ENCODE measurements at places on chromosomes 6 and 20.
A peak's percentile ranks its signal among the peaks of the same experiment; 100 is the strongest.

GRCh38 chr6:35294308-35294945 is 3.2 kb upstream of the DEF6 start:
- peak; percentile 70 for DNase-seq

DNA sequence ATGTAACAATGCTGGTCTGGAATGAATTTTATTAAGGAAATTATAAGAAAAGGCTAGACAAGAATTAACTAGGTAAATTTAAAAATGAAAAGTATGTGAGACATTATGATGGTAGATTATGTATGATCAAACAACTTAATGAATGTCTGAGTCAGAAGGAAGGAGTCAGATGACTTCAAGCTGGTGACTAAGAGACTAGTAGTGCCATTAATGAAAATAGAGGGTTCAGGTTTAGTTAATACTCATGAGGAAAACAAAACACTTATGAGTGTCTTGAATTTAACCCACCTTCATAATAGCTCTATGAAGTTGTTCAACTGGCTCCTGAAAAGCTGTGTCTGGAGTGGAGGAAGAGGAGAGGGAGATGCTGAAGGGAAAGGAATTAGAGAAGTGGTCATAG is 256.3 kb downstream of the ADGRB3 start:
- no peak for DNase-seq

DNA sequence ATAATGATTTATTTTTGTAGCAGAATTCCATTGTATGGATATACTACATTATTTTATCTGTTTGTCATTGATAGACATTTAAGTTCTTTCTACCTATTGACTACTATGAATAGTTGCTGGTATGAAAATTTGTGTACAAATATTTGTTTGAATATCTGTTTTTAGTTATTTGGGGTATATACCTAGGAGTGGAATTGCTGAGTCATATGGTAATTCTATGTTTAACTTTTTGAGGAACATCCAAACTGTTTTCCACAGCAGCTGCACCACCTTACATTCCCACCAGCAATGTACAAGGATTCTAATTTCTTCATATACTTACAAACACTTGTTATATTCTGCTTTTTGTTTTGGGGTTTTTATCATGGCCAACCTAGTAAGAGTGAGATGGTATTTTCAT is 56.1 kb upstream of the SDHAF4 start:
- no peak for DNase-seq

DNA sequence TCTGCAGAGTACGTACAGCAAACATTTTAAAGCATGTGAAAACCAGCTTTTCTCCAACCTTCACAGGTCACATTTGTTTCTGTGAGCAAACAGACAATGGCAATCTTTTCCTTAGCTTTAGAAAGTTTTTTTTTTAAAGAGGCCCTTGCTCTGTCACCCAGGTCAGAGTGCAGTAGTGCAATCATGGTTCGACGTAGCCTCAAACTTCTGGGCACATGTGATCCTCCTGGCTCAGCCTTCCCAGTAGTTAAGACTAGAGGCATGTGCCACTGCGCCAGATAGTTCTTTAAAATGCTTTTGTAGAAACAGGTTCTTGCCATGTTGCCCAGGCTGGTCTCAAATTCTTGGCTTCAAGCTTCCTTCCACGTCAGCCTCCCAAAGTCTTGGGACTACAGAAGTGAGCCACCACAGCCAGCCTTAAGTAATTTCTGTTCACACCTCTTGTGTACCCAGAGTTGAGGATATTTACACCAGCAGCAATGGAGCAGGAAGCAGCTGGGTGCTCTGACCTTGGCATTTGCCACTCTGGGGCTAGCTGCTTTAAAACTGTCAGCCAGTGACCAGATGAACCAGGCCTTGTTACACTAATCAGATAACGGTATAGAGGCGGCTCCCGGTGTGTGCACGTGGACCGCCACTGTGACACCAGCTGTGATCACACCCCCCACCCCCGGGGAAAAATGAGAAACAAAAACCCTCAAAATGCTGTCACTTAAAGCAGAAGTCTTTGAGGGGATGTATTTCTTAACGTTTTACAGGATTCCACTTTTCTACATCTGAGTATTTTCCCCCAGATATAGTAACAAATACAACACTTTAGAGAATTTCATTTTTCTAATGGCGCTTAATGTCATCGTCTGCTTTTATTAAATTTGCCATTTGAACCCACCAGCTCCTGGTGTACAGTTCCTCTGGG is 71.3 kb downstream of the AKAP12 start:
- no peak for DNase-seq

DNA sequence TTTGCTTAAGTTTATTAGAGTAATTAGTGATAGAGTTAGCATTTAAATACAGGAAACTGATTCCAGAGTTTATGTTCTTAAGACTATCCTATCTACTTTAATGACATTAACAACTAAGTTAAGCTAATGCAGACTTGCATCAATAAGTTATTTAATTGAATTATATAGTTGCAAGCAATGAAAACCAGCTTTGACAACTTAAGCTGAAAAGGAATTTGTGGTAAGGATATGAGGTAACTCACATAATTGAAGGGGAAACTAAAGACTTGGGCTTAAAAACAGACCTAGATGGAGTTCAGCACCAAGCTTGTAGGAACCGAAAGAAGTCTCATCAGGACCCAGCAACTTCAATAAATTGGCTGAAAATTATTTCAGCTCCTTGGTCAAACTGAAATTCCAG is 222.3 kb downstream of the IBTK start:
- DNase-seq, result no peak

DNA sequence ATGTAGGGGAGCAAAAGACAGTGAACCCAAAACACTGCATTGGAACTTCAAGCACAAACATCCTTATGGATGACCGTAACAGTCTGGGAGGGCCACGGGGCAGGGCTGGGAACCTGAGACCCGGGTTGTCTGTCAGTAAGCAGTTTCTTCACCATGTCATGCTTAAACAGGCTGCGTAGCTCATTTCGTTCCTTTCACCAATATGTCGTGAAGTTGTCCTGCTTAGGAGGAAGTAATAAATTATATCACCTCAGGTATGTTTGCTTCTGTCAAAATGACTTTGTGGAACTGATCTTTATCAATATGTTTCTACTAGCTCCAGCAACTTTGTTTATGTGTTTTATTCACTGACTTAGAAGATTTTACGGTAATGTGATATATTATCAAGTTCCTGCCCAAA is 12.4 kb upstream of the MAK start:
- DNase-seq, result peak; percentile 27

DNA sequence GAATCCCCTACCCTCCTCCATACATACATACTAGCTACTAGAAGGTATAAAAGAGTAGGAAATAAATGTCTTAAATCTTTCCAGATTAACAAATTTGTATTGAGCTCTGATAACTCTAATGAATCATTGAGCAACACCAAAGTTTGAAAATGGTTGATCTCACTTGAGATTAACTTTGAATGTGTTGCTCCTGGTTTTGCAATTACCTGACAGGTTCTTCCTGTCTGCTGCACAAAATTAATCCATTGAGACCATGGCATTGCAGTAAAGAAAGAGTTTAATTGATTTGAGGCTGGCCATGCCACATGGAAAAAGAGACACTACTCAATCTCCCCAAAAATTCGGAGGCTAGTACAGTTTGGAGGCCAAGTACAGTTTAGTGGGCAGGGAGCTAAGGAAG is 21.3 kb upstream of the EZR start:
- DNase-seq, result no peak

- no peak for DNase-seq
These were observed 1420.0 kb upstream of the EYS start for GRCh38 chr6:67127041-67127440.

- DNase-seq, result no peak
These were observed 131.4 kb upstream of the EPHA7 start for GRCh38 chr6:93550551-93551276.

DNA sequence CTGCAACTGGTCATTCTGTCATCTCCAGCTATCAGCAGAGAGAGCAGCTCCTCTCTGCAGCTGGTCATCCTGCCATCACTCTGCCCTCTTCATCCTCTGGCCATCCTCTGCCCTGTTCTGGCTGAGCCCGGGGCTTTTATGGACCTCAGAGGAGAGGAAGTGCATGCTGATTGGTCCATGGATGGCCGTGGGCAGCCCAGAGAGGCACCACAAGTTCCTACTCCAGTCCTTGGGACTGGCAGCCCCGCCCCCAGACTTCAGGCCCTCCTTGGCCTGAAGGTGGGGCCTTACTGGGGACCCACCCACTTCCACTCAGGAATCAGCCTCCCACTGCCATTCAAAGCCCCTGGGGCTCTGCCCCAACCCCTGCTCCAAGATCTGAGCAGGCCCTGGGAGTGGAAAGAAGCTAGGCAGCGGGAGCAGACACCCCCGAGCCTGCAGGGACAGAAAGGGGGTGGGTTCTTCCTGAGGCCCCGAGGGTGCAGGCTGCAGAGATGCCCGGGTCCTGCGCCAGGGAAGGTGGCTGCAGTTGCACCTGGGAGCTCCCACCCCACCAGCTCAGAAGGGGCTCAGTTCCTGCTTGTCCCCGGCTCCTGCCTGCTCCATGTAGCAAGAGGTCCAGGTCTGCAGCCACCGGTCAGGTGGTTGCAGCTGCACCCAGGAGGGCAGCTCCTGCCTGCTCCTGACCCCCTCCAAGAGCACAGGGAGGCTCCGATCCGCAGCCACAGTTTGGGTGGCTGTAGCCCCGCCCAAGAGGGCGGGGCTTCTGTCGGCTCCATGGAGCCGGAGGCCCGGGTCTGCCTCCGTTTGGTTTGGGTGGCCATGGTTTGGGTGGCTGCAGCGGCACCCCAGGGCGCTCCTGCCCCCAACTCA is 34.1 kb upstream of the HMGA1 start:
- no peak for DNase-seq

- peak; percentile 36 for DNase-seq
These were observed 972 bp downstream of the RNF8 start for GRCh38 chr6:37354526-37355384.

DNA sequence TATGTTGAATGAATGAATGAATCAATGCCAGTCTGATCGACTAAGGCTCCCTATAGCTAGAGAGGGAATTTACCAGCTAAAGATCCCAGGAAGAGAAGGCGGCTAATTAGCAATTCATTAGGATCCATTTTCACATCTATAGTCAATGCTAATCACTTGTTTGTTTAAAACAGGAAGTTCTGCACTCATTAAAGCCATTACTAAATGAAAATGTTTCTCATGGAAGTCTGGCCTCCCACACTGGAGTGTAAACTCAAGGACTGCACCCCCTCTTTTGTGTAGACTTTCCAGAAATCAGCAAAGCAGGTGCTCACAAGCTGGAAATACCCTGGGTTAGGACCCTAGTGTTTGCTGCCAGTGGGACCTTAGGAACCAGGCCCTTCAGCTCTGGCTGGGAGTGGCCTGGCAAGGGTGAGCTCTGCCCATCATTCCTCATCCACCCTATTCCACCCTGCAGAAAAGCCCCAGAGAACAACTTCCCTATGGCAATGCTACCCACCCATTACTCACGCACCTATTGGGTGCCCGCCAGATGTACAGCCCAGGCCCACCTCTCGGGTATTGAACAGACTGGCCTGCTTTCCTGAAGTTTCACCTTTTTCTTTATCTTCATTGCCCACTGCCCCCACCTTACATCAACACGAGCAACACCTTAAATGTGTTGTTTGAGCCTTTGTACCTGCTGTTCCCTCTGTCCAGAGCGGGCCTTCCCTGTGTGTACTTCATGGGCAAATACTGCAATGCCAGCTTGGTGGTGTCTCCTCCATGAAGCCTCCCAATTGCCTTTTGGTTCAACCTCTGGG is 60.8 kb downstream of the TTI1 start:
- DNase-seq, result no peak

DNA sequence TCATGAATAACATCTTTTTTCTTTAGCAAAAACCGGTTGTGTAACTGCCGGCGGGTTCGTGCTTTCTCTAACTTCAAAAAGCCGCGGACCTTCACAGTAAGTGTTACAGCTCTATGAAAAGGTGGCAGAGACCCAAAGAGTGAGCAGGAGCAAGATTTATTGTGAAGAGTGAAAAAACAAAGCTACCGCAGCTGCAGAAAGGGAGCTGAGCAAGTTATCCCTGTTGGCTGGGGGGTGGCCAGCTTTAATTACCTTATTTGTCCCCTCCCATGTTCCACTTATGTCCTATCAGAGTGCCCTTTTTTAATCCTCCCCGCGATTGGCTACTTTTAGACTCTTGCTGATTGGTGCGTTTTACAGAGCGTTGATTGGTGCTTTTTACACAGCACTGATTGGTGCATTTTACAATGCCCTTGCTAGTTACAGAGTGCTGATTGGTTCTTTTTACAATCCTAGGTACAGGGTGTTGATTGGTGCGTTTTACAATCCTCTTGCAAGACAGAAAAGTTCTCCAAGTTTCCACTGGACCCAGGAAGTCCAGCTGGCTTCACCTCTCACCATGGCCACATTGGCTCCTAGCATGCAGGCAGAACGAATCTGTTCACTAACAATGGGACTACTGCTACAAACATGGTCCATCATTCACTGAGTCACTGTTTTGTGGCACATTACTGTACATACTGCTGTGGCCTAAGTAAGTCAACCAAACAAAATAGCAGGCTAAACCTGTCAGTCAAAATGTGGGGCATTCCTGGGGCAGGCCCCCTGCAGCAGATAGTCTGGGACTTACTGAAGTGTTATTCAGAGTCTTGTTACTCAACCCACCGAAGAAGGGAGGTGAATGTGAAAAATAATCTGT is 52.8 kb downstream of the MYLIP start:
- DNase-seq, result no peak

DNA sequence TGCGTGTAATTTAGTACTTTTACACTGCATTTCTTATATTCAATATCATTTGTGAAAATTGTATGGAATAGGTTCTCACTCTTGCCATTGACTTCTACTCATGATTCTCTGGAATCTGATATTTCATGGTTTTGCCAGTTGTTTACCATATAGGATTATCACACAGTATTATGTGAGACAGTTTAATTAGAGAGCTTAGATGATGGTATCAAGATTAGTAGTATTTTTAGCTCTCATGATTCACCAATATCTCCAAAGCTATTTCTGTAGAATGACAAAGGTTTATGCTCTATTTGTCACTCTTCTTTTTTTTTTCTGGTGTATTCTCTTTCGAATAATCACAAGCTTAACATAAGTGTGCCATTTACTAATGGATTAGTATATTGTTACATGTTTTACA is 45.9 kb downstream of the EPHA7 start:
- DNase-seq, result no peak

DNA sequence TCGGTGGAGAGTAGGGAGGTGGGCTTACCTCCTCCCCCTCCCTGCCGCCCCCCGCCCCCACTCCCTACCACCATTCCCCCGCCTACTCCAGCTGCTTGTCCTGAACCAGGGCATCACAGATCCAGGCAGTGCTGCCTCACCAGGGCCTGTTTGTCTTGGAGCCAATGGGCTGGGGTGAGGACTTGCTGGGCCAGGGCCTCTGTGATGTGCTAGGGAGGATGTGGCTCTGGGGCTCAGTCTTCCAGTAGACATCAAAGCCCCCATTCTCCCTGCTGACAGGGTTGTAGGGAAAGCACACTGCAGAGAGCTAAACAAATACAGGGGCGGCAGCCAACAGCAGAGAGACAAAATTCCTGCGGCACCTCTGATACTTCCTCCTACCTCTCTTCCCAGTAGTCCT is 48.2 kb upstream of the NXT1 start:
- no peak for DNase-seq

DNA sequence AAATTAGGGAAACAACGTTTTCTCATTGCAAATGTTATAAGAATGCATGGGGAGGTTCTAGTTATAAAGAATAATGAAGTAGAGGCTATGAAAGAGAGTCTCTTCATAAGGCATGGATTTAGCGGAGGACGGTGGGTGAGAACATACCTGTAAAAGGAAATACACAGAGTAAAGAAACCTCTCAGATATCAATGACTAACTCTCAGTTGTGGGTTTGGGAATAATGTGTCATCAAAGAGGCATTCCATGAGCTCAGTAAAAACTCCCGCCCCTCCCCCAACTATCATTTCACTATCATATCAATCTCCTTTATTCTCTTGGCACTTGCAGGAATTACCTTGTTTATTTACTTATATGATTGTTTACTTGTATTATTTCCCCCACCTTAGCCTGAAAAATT is 695.4 kb downstream of the PTPRT start:
- DNase-seq, result no peak

GRCh38 chr20:59074456-59074855 is 31.9 kb upstream of the PRELID3B start:
- no peak for DNase-seq

Measured in HEK293T (cell line).